ENCODE measurements at places on chromosomes 5 and 9.

- DNase-seq: peak; percentile 58
Observed at GRCh38 chr5:139648205-139649081, at the start of gene CXXC5. Gene CXXC5, plus strand, starts transcription at chr5:139648349. Its CDS starts 32,175 bp downstream, at chr5:139680524.

- no peak for DNase-seq
Observed at GRCh38 chr5:149618581-149619248, 37.4 kb downstream of the ARHGEF37 start.

- DNase-seq: no peak
Observed at GRCh38 chr9:117050007-117050406, 362.9 kb downstream of the TRIM32 start.

DNA sequence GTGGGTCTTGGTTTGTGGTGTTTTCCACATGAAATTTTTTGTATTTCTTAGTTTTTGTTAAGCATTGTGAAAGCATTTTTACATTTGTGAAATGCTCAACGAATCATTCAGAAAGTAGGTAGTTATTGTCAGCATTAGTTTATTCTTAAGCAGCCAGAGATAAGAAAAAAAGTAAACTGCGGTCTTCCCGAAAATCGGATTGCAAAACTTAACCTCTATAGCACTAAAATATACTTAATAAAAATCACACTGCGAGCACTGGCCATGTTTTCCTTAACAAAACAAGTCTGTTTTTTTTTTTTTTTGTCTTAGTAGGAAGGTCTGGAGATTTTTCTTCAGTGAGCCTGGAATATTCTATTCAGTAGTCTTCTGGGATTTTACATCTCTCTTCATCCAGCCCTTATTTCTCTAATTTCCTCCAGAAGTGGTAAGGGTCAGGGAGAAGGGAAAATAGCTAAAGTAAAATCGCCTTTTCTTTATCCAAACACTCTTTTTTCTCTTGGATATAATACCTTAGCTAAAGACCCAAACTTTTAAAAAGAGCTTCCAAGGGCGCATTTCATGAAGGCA lies 289.9 kb downstream of the DMAC1 start:
- no peak for DNase-seq

GRCh38 chr5:65072850-65073249 lies 304.1 kb downstream of the CWC27 start:
- DNase-seq: no peak

GRCh38 chr9:107283623-107284616 lies 841 bp downstream of the RAD23B start:
- DNase-seq: peak; percentile 52

- DNase-seq: no peak
Observed at GRCh38 chr5:150658699-150659265, 2.3 kb upstream of the MYOZ3 start.

DNA sequence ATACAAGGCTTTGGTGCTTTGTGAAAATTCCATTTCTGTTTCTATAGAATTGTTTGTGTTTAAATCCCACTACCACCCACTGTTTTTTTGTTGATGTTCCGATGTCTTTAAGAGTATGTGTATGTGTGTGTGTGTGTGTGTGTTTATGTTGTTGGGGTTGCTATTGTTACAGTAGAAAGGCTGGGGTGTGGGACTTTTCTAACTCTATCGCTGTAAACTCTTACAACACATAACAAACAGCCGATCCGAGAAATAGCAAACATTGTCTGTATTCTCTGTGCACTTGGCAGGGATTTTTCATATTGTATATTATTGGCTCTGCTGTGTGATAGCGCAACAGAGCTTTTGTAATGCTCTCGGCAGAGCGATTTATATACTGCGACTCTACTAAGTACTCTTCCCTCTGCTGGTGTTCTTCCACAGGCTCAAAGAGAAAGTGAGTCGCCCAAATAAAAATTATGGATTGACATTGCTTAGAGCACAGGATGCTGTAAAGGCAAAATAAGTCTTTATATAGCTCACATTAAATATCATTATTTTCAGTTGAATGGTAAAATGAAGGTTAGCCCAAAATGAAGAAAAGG lies 492.2 kb upstream of the ARRDC3 start:
- no peak for DNase-seq

DNA sequence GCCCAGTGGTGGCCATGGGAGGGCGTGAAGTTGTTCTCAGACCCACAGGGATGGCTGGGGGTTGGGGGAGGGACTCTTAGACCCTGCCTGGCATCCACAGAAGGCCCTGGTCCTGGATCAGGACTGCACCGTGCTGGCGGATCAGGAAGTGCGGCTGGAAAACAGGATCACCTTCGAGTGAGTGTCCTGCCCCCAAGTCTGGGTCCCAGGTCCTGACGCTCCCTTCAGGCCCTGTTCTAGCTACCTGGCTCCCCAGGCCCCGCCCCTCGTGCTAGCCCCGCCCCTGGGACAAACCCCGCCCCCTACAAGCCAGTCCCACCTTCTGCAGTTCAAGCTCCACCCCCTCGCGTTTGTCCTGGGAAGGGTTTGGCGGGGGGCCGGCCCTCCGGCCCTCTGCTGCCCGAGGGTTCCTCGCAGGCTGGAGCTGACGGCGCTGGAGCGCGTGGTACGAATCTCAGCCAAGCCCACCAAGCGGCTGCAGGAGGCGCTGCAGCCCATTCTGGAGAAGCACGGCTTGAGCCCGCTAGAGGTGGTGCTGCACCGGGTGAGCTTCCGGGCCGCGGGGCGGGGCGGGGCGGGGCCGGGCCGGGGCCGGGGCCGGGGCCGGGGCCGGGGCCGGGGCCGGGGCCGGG lies 12.9 kb downstream of the RGS14 start:
- no peak for DNase-seq

- DNase-seq: no peak
Observed at GRCh38 chr9:97811533-97812246, 41.3 kb upstream of the FOXE1 start.

- no peak for DNase-seq
Observed at GRCh38 chr9:81729135-81729534, 39.8 kb upstream of the TLE1 start.

Data from activated gamma-delta T cell treated with Interleukin-2 at 50 U/mL for 16 hours (primary cell).